ENCODE measurements at places on chromosomes 1 and 21.

DNA sequence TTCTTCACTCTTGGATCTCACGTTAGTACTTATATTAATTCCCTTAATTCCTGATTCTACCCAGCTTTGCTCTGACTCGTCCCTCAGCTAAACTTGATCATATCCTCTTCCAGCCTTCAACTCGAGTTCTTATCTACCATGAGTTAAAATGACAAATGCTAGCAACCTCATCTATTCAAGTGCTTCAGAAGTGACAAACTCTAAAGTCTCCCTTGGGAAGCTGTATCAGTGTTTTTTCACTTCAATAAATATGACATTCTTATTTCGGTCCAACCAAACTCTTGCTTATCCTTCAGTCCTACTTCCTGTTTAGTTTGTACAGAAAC lies 75.3 kb downstream of the FOXJ3 start:
- DNase-seq = no peak

DNA sequence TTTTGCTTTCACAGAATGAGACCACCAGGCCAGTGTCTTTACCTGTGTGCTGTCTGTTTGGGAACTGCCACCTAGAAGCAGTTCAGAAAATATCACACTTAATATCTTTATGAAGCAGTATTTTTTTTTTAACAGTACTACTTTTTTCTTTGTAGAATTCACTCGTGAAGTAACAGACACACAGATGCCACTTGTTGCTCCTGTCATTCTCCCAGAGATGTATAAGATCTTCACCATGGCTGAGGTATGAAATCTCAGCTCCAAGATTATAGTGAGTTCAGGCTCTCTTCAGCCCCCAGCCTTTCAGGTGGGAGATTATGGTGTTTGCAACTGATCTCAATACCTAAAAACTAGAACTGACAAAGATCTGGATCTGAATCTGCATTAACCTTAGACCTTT lies 23.0 kb downstream of the IPO9 start:
- DNase-seq = no peak

GRCh38 chr21:46027851-46028493 lies 46.4 kb downstream of the COL6A1 start:
- peak; percentile 65 for DNase-seq

DNA sequence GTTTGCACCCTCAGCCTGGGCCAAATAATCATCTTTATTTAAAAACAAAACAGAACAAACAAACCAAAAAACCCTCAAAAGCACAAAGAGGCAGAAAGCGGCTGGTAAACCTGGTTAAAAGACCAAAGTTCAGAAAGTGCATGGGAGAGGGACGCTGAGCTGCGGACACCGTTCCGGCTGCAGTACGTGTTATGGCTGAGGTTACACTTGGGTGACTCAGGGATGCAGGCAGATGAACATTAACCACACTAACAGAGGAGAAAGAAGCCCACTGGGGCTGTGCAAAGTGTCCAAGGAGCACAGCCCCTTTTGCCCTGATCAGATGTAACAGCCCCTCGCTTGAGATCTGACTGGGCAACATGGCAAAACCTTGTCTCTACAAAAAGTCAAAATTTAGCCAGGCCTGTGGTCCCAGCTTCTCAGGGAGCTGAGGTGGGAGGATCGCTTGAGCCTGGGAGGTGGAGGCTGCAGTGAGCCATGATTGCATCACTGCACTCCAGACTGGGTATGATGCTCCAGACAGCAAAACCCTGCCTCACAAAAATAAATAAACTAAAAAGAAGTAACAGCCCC lies 28.3 kb downstream of the GPR157 start:
- peak; percentile 58 for DNase-seq

DNA sequence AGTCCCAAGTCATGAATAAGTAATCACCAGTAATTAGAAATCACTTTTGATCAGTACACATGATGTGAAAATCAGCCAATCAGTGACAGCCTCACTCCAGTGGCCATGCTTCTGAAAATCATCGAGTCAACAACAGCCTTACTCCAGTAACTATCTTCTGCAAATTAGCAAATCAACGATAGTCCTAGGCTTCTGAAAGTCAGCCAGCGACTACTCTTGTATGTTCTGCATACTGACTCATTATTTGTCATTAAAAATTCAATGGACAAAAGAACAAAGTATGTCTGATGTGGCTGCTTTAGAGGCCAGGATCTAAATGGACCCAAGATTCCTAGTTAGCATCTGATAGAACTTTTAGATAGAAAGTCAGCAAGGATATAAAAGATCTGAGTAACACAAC lies 102.5 kb downstream of the GPR52 start:
- DNase-seq = no peak

DNA sequence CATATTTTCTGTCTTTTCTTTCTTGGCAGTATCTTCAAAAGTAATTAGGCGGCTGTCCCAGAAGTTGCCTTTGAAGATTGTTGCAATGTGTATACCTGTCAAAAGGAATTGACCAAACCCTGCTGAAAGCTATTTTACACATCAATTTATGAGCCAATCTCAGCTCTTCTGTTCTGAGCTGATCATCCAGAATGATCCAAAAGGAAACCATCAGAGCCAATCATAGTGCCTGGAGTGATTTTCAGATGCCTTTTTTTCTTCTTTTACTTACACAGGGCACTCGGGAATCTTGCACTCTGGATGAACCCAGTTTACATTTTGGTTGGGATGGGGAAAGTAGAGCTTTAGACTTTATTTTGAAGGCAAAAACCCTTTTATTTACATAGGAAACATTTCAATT lies 21.8 kb upstream of the APOBEC4 start:
- DNase-seq = no peak

DNA sequence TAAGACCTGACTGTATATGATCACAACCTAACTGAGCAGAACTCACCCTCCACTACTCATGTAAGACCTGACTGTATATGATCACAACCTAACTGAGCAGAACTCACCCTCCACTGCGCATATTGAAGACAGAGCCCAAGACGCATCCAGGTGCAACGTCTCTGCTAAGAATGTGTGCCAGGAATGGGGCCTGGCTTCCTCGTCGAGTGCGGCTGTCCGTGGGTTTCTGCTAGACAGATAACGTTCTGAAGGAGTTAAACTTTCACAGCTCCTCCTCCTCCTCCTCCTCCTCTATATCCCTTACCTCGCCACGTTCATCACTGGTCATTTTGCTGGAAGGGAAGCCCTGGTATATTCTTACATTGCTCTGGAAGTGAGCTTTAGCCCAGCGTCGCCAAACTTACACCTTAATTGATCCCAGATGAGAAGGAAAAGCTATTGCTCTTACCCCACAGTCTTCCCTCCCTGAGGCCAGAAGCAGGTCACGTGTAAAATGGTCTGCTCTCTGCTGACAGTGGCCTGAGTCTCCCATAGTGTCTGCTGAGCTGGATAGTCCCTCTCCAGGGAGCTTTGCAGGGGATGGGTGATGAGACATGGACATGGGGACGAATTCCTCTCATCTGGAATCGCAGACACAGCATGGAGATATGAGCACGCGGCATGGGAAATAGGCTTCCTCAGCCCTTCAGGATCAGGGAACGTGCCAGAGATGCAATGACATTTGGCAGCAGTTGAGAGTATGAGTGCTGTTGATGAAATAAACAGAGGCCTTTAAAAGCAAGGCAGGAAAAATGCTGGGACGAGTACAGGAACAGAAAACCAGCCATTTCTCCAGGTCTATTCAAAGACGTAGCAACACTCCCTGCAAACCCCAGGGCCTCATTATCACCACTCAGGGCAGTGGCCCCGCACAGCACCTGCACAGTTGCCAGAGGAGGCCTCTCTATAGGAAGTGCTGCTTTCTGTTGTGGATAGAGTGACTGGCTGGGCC lies 528.1 kb downstream of the KIF26B start:
- DNase-seq = no peak

GRCh38 chr1:36794460-36794859 lies 239.9 kb downstream of the GRIK3 start:
- DNase-seq = no peak

GRCh38 chr1:245715970-245716369 lies 561.2 kb downstream of the KIF26B start:
- DNase-seq = peak; percentile 83

DNA sequence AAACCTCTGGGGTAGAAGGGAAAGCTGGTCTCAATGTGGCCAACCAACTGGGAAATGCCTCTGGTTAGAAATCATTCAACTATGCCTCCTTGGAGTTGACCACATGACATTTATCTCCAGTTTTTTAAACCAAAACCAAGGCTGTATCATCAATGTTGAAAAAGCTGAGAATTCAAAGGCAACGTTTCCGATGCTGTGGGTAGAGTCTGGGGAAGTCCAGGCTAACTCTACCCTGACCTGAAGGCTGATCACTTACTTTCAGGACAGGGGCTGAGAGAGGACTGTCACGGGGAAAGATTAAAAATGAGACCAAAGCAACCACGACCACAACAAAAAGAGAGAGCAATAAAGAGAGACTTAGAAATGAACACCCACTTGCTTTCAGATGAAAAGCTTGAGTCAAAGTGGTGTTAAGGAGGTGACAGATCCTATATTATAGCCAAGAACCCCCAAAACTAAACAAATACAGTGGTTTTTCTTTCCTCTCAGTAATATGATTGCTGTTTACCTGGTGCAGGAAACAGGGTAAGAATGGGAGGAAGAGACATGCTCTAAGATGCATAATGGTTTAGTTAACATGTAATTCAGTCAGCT lies 90.8 kb upstream of the TNFSF4 start:
- DNase-seq = no peak

DNA sequence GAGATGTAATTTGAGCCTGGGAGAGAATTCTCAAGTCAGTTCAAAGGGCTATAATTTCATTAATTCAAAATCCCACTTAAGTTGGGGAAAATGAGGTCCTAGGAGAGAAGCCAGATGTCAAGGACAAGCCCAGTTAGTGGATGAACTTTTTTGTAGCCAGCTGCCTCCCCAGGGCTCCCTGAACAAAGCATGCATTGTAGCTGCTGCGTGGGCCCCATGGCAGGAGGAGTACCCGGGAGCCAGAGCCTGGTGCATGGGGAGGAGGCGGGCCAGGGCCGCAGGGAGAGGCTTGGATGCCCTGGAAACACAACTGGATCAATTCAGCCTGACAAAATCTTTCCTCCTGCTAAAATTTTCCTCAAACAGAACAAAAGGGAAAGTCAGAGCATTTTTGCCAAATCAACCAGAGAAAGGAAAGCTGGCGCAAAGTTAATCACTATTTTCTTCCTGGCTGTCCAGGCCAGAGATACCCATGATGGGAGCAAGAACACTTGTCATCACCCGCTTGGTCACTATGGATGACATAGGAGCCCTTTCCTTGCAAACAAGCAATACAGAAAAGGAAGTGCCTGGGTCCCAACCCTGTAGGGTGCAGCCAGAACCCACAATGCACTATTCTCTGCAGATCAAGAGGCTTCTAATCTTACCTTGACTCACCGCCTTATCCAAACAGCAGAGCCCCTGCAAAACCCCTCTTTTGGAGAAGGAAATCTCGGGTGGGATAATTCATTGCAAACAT lies 248.1 kb upstream of the RAB4A start:
- no peak for DNase-seq

DNA sequence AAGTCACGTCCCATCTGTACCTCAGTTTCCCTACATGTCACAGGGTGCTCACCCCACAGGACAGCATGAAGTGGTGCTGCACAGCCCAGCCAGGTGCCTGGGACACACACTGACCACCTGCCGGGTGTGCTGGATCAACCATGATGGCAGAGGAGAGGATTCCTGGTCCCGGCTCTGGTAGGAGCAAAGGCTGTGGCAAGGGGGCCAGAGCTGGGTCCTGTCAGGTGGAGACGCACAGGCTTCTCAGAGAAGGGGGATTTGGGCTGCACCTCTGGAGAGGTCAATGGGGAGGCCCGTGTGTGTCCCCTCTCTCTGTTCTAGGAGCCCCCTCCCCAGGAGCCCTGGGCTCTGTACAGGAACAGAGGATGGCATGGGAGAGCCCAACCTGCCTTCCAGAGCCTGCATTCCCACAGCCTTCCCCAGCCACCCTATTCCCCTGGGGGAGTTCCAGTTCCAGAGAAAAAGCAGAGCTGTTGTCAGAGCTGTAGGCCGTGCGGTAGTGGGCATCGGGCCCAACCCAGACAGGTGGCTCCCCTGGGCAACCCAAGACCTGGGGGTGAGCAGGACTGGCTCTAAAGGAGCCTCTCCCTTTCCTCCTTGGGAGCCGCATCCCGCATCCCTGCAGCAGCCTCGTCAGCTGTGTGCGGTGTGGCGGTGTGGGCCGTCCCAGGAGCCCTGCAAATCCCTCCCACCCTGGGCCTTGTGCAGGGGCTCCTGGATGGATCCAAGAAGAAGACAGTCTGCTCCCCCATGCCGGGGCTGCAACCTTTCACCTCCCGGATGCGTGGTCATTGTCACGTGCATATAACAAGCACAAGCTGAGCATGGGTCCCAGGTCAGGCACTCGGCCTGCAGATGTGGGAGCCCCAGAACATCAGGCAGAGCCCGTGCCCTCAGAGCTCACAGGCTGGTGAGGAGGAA lies 2.9 kb upstream of the TFF3 start:
- DNase-seq = no peak

DNA sequence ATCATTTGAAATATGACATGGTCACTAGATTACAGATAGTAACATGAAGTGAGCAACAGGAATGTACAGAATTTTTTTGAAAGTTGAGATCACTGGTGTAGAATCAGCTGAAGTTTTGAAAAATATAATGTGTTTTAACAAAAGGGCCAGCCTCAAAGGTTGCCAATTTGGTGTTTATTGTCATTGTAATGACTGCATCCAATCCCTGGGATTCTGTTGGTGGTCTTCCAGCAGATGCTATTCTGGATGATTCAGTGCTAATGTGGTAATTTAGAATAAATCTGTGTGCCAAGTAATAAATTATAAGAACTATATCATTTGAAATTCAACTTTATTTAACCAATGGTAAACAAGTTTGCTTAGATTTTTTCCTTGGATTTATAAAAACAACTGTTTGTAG lies 436.4 kb upstream of the PKN2 start:
- DNase-seq = no peak

- DNase-seq = peak; percentile 57
These were observed at the start of gene PGBD5 for GRCh38 chr1:230426246-230427093. Gene PGBD5, minus strand, starts transcription at chr1:230426332. Its CDS starts 404 bp downstream, at chr1:230425928.

GRCh38 chr1:34770891-34771504 lies 10.0 kb upstream of the GJB3 start:
- no peak for DNase-seq

- no peak for DNase-seq
These were observed 44.6 kb upstream of the TMEM125 start for GRCh38 chr1:43225168-43225567.

- no peak for DNase-seq
These were observed 2.5 kb upstream of the BMP8A start for GRCh38 chr1:39488793-39489566.

DNA sequence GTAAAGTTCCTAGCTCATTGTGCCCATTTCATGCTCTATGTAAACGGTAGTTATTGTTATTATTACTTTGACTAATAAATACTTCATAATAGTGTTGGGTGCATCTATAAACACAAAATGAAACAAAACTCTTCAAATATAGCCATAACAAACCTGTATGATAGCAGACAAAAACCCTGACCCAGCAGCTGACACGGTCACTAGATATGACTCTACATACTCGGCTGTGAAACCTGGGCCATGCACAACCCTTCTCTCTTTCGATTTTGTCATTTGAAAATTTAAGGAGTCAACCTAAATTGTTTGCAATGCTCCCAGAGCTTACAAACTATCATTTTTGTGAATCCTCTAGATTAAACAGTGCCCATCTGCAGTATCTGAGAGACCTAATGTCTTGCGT lies 8.0 kb upstream of the RGS13 start:
- no peak for DNase-seq

GRCh38 chr1:111559736-111560279 lies 56.4 kb upstream of the ADORA3 start:
- DNase-seq = peak; percentile 88

- peak; percentile 59 for DNase-seq
These were observed 69.4 kb downstream of the HIVEP3 start for GRCh38 chr1:41849211-41849759.

- no peak for DNase-seq
These were observed 6.9 kb upstream of the LYST start for GRCh38 chr1:235873571-235873970.
